ENCODE measurements at places on chromosomes 3 and 15.

DNA sequence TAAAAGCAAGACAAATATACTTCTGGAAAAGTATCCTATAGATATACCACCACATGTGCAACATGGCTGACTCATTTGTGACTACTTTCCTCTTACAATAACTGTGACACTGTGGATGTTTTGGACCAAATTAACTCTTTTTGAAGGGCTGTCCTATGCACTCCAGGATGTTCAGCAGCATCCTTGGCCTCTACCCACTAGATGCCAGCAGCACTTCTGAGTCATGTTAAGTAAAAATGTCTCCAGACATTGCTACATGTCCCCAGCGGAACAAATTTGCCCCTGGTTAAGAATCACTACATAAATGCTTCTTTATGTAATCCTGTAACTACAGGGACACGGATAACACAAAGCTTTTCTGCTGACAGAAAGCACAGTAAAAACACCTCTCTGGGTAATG, 32.0 kb downstream of the RUVBL1 start:
- DNase-seq: no peak

GRCh38 chr3:49724586-49724985, 835 bp upstream of the GMPPB start:
- peak; percentile 81 for DNase-seq

DNA sequence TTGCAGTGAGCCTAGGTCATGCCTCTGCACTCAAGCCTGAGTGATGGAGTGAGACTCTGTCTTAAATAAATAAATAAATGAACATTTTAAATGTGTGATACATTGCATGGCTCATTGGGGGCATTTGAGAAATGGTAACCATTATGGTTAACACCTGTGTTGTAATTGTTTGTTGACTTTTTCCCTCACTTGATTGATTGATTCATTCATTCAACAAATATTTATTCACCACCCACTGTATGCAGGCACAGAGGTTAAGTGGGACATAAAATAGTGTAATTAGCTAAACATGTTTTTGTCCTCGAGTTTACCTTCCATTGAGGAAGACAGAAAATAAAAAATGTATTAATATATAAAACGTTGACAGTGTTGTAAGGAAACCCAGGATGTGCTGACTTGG, 127.1 kb upstream of the ANKRD28 start:
- no peak for DNase-seq

DNA sequence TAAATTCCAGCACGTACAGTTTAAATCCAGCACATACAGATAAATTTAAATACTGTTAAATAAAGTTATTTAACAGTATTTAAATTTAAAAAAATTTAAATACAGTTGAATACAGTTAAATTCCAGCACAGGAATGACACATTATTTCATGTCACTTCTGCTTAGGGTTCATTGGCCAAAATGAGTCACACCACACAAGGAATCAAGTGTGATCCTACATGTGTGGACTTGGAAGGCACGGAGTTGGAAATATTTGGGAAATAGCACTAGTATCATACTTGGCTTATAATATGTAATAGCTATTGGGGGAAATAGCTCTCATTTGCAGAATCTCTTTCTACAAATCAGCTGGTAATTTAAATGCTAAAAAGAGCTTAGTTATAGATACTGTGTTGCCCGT, 10.6 kb downstream of the RAB7A start:
- DNase-seq: no peak

DNA sequence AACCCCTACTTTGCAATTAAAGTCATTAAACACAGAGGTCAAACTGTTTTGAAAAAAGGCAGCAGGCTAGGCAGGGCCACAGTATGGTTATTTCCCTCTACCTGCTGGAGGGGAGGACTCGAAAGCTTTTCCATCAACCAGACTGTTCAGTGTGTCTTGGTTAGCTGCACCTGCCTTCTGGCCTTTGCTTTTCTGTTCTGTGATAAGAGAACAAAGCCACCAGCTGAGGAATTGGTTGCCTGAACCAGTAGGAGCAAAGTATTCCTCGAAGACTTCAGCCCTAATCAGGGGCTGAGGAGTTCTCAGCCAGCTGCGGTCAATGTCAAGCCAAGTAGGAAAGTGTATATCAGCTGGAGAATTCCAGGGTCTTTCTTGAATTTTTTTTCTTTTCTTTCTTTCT, 132.5 kb downstream of the SOX2 start:
- no peak for DNase-seq

GRCh38 chr3:142944342-142944741, 19.1 kb downstream of the PAQR9 start:
- DNase-seq: no peak

DNA sequence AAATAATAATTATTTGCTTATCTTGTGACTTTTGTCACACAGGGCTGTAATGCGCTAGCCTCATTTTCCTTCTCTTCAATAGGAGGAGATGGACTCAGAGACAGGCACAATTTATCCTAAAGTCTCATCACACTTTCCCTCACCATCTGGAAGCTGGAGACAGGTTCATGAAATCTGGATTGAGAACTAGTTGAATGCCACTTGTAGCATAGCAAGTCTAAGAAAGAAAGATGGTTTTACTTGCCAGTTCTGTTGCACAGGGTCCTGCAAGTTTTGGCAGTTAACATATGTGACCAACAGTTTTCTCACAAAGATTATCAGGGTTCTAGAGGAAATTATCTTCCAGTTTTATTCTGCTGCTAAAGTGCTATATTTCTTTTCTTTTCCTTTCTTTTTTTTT, 9.0 kb upstream of the ZSCAN2 start:
- DNase-seq: no peak

GRCh38 chr3:41792806-41793205, 169.1 kb downstream of the ULK4 start:
- no peak for DNase-seq

GRCh38 chr3:194875581-194876402, 190.1 kb downstream of the FAM43A start:
- DNase-seq: no peak

DNA sequence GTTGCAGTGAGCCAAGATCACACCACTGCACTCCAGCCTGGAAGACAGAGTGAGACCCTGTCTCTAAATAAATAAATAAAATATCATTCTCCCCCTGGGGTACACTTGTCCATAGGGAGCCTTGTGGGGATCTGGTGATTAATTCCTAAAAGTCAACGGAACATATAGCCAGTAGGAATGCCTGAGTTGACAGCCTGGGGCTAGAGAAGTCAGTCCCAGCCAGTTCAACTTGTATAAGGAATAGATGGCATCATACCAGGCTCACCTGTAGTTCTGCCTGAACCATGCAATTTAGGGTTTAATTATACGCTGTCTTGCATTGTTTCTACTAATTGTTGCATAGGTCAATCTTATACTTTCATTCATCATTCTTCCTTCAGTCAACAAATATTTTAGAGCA, 5.9 kb upstream of the BOC start:
- DNase-seq: no peak

GRCh38 chr3:161171113-161171512, 50.0 kb upstream of the NMD3 start:
- DNase-seq: no peak

- no peak for DNase-seq
Observed at GRCh38 chr3:43854283-43854682, 163.5 kb downstream of the ABHD5 start.

- no peak for DNase-seq
Observed at GRCh38 chr15:40110866-40111550, 2.3 kb upstream of the BMF start.

DNA sequence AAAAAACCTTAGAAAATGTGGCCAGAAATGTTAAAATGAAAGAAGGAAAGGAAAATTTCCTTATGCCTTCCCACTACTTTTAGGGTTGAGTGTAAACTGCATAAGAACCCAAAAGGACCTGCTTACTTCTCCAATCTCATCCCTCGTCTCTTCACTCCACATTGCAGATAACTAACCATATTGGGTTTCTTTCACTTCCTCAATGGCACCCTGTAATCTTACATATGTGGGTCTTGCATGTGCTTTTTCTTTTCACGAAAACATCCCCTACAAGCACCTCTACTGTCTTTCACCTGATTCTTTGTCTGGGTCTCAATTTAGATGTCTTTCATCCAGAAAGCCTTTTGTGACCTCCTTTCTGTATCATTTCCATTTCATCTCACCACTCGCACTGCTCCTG, 23.1 kb downstream of the EOMES start:
- no peak for DNase-seq

DNA sequence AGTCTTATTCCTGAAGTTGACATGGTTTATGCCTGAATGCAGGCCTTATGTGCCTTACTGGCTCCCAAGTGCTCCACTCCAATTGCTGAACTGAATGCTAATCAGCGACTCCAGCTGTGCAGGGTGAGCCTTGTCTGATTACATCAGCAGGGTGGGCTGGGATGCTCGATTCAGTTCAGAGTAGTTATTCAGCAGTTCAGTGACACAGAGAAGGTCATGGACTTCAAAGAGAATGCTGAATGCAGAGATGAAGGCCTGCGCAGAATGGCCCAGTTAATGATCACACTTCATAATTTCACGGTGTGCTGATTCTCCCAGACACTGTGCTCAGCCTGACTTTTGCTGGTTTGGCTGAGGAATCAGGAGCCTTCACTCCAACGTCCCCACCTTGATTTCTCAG, 63.6 kb downstream of the CLDN1 start:
- DNase-seq: no peak

DNA sequence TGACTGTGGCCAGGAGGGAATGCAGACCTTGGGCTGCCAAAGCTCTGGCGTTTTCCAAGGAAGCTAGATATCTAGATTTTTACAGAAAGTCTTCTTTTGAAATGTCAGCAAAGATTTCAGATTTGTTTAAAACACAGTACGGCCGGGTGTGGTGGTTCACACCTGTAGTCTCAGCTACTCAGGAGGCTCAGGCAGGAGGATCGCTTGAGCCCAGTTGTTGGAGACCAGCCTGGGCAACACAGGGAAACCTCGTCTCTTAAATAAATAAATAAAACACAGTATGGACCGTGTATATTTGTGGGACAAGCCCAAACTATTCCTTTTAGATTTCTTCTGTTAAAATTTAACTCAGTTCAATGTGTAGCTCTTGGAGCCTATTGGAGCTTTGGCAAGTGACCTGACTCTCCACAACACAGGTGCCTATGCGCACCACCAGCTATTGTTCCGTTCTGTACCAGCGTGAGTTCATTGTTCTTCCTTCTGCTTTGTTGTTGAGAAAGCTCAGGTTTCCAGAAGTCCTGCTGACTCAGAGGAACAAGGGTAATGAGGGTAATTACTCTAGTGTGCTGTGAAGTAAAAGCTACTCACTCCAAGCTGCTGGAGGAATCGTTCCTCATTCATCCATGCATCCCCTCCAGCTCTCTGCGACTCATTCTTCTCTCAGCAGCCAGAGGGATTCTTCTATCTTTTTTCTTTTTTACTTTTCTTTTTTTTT, 73.1 kb upstream of the SLC6A6 start:
- peak; percentile 15 for DNase-seq

GRCh38 chr3:169764312-169764881, 463 bp downstream of the TERC start:
- DNase-seq: peak; percentile 63

DNA sequence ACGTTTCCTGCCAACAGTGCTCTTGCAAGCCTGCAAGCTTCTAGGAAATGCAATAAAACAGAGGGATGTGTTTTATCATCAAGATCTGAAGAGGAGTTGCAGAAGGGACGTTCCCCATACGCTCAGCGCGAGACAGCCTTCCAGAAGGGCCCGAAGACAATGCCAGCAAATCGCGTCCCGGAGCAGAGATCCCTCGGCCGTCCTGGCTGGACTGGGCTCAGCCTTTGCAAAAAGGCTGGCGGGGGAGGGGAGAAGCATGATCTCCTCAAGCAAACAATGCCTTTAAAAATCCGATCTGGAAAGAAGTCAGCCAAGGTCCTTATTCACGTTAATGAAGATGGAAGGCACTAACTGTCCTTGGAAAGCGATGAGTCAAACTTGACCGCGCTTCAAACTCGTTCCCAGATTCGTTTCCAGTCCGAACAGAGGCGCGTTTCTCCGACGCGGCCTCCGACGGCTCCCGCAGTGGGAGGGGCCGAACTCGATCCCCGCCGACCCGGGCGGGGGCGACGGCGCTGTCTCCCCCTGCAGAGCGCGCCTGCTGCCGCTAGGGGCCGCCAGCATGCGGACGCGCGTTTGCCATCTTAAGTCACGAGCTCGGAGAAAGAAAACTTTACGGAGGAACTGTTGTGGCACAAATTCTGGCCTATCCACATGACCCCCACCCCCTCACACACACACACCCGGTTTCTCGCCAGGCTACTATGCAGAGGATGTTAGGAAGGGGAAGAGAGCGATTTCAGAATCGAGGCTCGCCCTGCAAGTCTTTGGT, 5.5 kb downstream of the BCL6 start:
- DNase-seq: peak; percentile 79

DNA sequence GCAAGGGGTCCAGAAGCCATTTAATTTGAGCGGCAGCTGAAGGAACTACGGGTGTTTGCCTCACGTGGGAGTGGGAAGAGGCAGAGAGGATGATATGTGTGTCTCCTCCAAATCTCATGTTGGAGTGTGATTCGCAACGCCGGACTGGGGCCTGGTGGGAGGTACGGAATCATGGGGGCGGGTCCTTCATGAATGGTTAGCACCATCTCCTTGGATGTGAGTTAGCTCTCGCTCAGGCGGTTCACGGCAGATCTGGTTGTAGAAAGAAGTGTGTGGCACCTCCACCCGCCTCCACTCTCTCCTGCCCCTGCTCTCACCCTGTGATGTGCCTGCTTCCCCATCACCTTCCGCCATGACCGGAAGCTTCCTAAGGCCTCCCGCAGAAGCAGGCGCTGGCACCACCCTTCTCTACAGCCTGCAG, 25.4 kb downstream of the XXYLT1 start:
- DNase-seq: no peak

- DNase-seq: no peak
Observed at GRCh38 chr15:97989299-97989698, 28.8 kb downstream of the ARRDC4 start.

GRCh38 chr3:52779011-52779836, 1.8 kb downstream of the ITIH1 start:
- peak; percentile 71 for DNase-seq

DNA sequence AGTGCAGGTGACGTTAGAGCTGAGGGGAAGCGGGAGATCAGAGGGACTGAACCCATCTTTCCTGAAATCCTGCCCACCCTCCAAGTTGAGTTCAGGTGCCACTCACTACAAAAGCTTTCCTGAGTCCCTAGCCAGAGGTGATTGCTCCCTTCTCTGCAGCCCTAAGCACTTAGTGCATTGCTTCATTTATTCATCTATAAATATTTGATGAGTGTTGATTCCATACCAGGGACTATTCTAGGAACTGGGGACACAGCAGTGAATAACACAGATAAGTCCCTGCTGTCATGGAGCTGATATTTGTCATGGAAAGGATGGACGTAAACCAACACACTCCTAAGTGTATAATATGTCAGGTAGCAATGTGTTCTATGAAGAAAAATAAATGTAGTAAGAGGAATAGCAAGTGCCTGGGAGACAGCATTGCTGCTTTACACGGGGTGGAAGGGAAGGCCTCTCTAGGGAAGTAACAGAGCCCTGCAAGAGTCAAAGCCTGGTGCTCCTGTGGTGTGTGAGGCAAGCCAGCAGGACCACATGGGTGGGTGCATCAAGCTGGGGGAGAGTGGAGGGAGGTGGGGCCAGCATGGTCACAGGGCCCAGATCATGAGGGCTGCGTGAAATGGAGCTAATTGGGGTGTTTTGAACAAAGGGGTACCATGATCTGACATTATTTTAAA, 18.6 kb downstream of the ALPK3 start:
- DNase-seq: no peak

Measured in CD4-positive, alpha-beta T cell treated with Interleukin-15 for 1 hour (primary cell).